ENCODE measurements at places on chromosomes 7 and 10.

GRCh38 chr7:149635561-149636329 is 137.6 kb downstream of the ZNF467 start:
- no peak for DNase-seq

DNA sequence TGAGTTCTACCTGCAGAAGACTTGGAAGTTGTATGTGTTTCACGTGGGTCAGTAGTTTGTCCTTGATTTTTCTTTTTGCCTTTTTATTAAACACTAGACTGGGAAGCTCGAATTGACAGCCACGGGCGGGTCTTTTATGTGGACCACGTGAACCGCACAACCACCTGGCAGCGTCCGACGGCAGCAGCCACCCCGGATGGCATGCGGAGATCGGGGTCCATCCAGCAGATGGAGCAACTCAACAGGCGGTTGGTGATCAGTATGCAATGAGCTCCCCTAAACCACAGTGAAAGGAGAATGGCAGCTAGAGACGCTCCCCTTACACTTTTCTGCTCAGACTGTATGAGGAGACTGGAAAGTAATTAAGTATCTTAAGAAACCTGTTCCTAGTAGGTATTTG is 126.7 kb upstream of the STK17A start:
- no peak for DNase-seq

- no peak for DNase-seq
Observed at GRCh38 chr7:1852517-1853430, 182.7 kb downstream of the ELFN1 start.

GRCh38 chr10:132397671-132398565 is 918 bp downstream of the PWWP2B start:
- DNase-seq = no peak

GRCh38 chr7:82202965-82203364 is 240.6 kb downstream of the CACNA2D1 start:
- no peak for DNase-seq

DNA sequence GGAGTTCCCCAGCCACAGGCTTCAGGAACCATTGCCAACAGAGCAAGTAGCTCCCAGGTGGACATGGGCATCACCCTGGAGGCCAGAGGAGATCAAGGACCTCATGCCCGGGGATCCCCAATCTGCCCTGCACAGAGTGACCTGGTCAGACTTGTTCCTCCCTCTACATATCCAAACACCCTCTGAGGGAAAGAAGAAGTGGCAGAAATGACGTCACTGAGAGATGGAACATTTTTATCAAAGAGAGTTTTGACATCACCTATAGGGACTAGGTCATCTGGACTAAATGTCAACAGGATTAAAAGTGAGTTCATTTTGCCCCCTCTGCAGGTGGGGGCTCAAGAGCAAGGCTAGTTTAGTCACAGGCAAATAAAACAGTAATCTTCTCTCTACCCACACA is 273.7 kb downstream of the SKAP2 start:
- DNase-seq = no peak

DNA sequence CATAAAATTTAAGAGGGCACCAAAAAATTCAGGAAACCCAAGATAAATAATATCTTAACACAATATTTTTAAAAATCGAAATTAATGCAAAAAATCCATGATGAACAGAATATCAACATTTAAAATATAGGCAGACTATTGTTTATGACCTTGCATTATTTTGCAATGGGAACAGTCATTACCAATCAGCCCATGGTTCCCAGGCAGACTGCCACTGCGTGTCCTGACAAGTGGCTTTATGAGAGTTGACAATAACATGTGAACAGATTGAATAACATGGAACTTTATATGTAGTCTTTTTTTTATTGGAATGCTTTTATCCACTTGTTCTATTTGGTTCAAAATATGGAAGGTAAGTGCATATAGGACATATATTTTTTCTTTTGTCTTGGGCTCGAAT is 3.1 kb upstream of the AVPI1 start:
- DNase-seq = no peak

DNA sequence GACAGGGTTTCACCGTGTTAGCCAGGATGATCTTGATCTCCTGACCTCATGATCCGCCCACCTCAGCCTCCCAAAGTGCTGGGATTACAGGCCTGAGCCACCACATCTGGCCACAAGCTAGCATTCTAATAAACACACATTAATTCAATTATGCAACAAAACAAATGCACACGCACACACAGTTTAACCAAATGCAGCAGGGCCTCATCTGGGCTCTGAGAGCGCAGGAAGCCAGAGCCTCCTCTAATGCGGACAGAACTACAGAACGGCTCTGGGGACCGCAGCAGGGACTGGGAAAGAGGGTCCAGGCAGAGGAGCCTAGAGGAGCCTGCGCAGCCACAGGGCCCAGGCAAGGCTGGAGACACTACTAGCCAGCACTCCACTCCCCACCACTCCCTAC is 3.8 kb downstream of the MAD1L1 start:
- no peak for DNase-seq

- DNase-seq = no peak
Observed at GRCh38 chr7:120332433-120332832, 59.5 kb downstream of the KCND2 start.

DNA sequence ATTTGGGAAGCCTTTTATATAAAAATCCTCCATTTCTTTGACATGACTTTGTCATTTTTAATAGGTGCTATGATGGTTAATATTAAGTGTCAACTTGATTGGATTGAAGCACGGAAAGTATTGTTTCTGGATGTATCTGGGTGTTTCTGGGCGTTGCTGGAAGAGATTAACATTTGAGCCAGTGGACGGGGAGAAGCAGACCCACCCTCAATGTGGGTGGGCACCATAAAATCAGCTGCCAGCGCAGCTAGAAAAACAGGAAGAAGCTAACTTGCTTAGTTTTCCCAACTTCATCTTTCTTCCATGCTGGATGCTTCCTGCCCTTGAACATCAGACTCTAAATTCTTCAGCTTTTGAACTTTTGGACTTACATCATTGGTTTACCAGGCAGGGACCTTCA is 1003.0 kb downstream of the SORCS3 start:
- no peak for DNase-seq

- DNase-seq = no peak
Observed at GRCh38 chr10:103795634-103796270, 59.6 kb downstream of the SH3PXD2A start.

DNA sequence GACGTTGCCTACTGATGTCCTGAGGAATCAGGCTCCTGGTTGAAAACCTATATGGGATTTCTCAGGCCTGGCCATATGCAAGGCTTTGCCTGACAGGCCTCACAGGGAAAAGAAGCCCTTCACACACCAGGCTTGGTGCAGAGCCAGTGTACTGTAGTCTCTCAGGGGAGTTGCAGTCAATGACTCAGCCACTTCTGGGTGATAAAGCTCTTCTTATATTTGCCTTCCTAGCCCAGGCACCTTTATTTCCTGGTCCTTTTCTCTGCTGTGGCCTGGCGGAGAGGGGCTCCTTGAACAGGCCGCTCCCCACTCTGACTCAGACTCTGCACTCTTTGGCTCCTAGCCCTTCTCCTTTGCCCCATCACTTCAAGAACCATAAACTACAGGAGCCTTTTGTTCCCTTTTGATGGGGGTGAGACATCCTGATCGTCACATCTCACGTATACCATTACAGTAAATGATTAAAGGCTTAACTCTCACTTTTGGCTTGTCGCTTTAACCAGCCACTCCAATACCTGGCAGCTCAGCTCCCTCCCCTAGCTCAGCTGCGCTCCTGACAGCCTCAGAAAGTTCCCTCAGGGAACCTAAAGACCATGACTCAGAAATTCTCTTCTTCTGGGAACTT is 33.5 kb downstream of the DPY19L1 start:
- no peak for DNase-seq

GRCh38 chr10:2980116-2980515 is 87.2 kb upstream of the PFKP start:
- DNase-seq = no peak

DNA sequence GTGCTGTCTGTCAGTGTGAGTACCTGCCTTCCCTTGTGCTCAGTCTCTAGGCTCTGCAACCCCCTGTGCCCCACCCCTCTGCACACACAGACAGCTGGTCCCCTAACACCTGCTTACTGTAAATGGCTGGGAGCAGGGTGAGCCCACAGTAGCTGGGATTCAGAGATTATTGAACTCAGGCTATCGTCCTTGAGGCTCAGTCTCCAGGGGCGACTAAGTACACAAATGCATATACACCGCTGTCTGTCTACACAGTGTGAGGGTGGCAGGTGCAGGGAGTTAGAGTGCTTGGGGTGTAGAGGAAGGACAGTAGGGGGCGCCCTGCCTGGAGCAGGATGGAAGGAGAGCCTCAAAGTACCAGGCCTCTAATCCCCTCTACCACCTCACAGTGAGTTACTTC is 12.9 kb downstream of the UPP1 start:
- DNase-seq = peak; percentile 22

- DNase-seq = no peak
Observed at GRCh38 chr7:17020250-17020649, 138.5 kb upstream of the AGR3 start.

DNA sequence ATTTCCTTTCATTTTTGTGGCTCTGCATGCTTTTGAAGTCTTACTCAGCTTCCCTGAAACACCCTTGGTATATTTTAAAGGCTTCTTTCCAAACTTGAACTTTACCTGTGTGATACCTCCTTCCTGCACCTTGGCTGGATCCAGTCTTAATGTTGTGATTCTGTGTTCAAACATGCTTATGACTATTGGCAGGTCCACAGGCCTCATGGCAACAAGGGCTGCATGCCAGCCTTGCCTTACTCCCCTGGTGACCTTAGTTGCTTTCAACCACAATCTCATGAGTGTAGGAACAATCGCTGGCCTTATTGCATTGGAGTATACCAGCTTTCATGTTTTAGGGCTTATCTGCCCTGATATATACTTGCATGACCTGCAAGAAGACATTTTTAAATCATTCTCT is 238.7 kb downstream of the KIF20B start:
- no peak for DNase-seq

DNA sequence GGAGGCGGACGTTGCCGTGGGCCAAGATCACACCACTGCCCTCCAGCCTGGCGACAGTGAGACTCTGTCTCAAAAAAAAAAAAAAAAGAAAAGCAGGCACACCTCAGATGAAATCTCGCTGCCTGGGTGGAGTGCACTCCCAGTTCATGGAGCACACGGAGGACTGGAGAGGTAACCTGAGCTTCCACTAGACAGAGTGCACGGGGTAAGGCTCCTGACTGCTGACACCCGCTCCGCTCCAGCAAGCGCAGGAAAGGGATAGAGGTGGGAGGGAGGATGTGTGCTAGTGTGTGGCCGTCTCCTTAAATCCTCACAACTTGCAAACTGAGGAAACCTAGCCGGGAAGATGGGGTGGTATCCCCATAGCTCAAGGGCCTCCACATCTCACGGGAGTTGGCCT is 50.8 kb downstream of the FAM53B start:
- no peak for DNase-seq

DNA sequence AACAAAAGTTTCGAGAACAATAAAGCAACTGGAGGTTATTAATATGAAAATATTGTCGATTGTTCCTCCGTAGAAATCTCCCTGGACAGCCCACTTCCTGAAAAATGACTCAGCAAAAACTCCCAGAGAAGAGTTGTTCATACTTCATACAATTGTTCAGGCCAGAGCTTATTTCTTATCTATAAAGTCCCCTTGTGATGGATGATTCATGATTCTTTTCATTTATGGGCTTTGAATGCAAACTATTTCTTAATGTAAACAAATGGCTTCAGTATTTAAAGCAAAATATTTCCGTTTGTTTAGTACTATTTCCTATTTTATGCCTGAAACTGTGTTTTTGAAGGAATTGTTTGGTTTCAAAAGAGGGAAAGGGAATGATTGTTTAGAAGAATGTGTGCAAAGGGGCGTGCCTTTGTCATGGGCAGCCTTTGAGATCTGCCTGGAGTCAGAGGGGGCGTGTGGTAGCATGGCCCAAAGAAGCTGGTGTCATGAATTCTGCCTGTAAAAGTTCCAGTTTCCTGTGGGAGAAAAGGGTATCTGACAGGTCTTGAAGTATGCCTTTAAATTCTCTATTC is 26.2 kb upstream of the EXOC6 start:
- no peak for DNase-seq

DNA sequence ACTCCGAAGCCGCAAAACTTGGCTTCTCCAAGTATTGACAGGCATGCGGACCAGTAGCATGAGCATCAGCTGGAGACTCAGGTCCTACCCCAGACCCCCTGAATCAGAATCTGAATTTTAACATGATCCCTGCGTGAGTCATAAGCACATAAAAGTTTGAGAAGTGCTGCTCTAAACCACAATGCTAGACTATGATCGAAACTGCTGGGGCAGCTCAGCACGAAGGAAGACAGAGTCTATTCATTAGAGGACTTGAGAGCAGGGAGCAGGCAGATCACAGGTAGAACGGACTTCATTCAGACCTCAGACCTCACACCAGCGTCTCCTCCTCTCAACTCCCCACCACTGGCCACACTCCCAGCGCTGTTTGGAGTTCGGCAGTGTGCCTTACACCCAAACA is 16.9 kb downstream of the CAMK2G start:
- no peak for DNase-seq

- DNase-seq = no peak
Observed at GRCh38 chr10:17432723-17433122, 21.7 kb downstream of the ST8SIA6 start.

GRCh38 chr7:130461272-130461671 is 20.5 kb upstream of the CEP41 start:
- DNase-seq = no peak

DNA sequence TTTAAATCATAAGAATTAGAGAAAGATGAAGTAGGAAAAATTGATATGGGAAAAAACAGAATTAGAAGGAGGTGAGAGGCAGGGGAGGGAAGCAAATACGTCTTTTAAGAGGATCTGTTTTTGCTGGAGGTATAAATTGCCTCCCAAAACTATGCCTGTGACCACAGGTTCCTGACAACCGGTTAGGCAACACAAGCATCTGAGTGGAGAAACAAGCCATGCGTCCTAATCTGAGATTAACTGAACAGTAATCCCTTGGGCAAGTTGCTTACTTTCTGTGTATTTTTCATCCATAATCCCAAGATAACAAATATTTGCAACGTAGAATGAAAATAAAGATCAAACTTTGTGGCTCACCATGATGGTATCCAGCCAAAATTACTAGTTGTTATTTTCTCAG is 149.2 kb downstream of the C1GALT1 start:
- DNase-seq = no peak

DNA sequence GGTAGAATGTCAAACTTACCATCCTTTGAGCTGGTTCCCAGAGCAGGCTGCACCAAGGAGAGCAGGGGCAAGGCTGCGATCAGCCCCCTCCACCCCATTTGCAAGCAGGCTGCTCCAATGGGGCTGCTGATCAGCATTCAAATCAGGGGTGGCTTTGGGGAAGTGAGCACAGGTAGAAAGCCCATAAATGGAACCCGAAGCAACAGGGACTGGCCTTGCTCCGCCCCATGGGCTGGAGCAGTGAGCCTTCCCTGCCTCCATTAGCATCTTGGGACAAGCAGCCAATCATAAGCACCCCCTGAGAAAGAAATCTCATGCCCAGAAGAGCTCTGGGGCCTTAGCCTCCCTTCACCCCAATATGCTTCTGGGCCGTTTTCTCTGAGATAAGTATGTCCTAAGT is 4.0 kb upstream of the PKD1L1 start:
- DNase-seq = no peak

DNA sequence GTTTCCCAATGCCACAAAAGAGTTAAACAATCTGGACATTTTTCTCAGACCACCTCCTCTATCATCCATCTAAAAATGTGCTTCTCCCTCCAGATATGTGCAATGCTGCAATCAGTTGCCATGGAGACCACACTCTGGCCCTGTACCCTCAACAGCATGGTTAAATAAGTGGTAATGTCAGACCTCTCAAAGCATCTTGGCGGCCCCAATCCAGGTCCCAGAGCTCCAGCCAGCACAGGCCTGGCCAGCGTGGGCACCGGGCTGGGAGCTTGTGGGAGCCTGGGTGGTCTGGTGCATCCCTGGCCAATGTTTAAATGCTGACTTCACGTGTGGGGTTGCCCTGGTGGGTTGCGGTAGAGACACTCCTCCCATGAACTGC is 362.9 kb upstream of the ZNF32 start:
- no peak for DNase-seq
